A172 (cell line): ENCODE measurements at places on chromosomes 13 and 19.

GRCh38 chr13:25973085-25973484 is 78.7 kb downstream of the SHISA2 start:
- no peak for DNase-seq

GRCh38 chr19:18119717-18120105 is 22.1 kb downstream of the MAST3 start:
- DNase-seq: no peak

GRCh38 chr19:51565583-51565982 is 5.5 kb upstream of the ZNF175 start:
- no peak for DNase-seq

GRCh38 chr13:95547531-95548167 is 4.9 kb upstream of the CLDN10 start:
- no peak for DNase-seq

- no peak for DNase-seq
These were observed 9.0 kb downstream of the MICU2 start for GRCh38 chr13:21594715-21595545.

DNA sequence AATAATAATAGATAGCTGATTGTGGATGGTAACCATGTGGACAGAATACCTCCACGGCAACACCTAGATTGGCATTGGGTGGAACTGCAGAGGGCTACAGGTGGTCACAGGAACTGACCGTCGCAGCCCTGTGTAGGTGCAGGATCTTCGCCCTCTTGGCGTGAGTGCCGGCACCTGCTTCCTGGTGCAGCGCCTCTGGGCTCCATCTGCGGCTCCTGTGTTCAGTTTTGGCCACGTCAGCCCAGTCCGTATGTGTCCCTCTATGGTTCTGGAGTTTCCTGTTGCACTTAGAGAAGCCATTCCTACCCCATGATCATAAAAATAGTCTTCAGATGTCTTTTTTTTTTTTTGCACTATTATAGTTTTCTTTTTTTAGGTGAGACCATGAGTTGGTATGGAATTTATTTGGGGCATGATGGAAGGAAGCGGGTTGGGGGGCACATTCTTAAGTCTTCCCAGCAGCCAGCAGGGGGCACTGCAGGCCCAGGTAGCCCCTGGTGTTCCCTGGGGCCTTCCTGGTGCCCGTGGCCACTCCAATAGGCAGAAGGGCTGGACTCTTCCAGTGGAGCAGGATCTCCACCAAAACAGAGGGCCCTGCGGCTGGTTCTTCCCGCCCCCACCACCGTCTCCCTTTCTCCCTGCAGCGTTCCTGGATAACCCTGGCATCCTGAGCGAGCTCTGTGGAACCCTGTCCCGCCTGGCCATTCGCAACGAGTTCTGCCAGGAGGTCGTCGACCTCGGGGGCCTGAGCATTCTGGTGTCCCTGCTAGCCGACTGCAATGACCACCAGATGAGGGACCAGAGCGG is 10.1 kb upstream of the SLC25A42 start:
- DNase-seq: peak; percentile 23

GRCh38 chr13:94280349-94280748 is 199.1 kb downstream of the DCT start:
- no peak for DNase-seq

- DNase-seq: no peak
These were observed 74.8 kb upstream of the ZNF835 start for GRCh38 chr19:56746367-56746766.

DNA sequence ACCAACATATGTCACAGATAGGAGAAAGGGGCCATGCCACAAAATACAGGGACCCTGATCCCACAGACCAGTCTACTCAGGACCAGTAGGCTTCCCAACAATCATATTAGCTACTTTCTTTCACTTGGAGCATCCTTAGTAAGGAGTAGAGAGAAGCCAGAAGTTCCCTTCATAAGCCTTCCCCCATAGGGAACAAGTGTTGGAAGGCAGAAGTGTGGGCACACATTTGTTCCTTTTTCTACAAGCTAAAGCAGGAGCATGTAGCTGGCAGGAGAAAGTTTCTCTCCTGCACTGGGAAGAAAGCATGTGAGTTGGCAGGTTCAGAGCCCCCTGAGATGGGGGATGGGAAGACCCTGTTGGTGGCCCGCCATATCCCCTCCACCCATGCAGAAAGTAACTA is 165.4 kb downstream of the KCTD12 start:
- no peak for DNase-seq

DNA sequence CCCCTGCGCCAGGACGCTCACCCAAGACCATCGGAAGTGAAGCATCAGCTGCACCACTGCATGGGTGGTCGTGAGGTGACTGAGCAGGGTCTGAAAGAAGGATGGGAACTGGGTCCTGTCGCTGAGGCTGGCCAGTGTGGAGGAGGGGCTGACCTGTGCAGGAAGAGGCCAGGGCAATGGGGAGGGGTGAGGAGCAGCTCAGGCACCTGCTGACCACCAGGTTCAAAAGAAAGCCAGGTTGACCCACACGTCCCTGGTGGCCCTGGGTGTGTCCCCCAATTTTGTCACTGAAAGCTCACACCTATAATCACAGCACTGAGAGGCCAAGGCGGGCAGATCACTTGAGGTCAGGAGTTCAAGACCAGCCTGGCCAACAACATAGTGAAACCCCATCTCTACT is 13.7 kb upstream of the ZSCAN1 start:
- DNase-seq: no peak

DNA sequence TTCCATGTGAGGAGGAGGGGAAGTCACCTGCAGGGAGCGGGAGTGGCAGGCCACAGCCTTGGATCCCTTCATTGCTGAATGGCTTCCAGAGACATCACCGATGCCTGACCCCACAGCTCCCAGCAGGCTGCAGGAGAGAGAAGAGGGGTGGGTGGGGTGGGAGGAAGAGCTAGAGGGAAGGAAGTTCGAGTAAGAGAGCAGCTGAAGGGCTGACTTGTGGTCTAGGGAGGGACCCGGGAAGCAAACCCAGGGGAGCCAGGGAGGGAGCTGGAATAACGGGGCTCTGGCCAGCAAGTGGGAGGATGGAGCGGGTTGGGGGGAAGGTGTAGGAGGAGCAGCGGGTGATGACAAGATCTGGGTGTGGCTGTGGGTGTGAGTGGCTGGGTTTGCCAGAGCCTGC is 229.8 kb upstream of the MAB21L1 start:
- DNase-seq: no peak

- no peak for DNase-seq
These were observed 107.7 kb downstream of the COL4A1 start for GRCh38 chr13:110199046-110199831.

DNA sequence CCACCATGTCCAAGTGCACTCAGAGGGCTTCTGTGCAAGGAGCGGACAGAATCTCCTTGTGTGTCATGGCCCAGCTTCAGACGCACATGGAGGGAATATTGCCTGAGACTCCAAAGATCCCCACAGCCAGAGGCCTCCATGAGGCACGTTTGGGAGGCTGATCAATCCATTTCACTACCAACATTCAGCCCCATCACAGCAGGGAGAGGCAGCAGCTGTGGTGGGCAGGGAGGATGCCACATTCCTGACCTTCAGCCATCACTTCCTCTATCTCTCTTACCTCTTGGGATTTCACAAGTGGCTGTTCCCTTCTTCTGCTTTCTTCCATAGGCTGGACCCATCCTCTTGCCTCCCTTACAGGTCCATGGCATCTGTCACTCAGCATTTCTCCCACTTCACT is 82.4 kb upstream of the MBNL2 start:
- no peak for DNase-seq

- peak; percentile 93 for DNase-seq
These were observed 20.7 kb upstream of the TPT1 start for GRCh38 chr13:45361596-45362206.

DNA sequence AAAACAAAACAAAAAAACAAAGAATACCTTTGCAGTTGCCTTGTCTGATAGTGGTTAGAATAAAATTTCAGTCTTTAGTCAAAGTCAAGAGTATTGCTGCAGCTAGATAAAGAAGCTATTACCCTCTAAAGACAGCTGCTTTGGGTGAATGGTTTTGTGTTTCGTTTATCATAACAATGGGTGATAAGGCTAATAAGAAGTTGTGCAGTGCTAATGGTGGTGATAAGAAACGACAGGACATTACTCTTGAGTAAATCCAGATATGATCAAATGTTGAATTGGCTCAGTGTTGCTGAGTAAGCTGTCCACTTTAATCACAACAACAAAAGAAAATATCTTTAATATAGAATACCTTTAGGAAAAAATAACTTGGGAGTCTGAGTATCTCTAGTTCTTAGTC is 1825.3 kb downstream of the SLITRK5 start:
- DNase-seq: no peak

- no peak for DNase-seq
These were observed 949.7 kb upstream of the SLITRK1 start for GRCh38 chr13:84831666-84832657.

DNA sequence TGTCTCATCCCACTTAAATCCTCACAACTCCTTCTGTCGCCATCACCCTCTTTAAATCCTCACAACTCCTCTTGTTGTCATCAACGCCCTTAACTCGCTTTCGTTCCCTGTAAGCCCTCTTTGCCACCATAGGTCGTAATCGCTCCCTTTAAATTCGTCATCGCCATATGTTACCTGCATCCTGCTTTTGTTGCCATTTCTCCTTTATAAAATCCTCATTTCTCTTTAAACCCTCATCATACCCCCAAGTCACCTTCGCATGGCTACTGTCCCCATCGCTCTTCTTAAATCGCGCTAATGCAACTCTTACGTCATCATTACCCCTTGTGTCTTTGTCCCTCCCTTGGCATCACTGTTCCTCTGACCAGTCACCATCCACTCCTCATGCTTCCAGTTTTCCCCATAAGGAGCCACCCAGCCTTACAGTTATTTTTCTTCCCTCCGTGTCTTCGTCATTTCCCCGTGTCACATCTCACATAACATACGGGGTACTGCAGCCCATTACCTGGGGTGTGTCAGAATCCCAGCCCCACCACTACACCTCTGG is 539 bp downstream of the PLD3 start:
- DNase-seq: peak; percentile 60

DNA sequence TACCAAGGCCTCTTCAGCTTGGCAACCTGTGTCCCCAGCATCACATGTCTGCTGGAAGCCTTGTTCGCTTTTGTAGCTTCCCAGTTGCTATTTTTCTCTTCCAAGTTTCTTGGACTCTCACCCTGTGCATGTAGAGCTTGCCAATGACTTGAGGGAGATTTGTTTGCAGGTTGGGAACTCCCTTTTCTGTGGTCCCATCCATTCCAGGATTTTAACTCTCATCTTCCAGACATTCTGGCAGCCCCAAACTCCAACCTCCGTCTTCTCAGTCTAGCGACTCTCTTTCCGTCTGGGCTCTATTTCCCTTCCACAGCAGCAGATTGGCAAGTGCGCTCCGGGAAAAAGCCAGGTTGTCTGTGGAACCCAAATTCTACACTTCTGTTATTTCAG is 9.0 kb downstream of the PLAUR start:
- DNase-seq: no peak

DNA sequence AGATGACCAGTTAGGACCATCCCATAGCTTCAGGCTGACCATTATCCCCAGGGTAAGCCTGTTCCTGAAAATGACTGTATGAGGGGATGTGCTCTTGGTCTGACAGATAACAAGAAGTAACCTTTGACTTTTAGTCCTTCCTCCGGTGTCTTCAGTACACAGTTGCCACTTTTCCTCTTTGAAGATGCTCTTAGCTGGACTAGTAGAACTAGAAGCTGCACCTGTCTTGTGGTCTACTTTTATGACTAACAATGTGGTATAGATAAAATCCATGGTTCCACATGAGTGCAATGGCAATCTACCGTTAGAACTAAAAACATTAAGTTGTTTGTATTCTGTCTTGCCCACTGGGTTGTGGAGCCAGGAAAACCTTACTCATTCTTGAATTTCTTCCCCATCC is 5.9 kb upstream of the RUBCNL start:
- no peak for DNase-seq

- no peak for DNase-seq
These were observed 36.5 kb downstream of the GJA3 start for GRCh38 chr13:20124303-20124702.

DNA sequence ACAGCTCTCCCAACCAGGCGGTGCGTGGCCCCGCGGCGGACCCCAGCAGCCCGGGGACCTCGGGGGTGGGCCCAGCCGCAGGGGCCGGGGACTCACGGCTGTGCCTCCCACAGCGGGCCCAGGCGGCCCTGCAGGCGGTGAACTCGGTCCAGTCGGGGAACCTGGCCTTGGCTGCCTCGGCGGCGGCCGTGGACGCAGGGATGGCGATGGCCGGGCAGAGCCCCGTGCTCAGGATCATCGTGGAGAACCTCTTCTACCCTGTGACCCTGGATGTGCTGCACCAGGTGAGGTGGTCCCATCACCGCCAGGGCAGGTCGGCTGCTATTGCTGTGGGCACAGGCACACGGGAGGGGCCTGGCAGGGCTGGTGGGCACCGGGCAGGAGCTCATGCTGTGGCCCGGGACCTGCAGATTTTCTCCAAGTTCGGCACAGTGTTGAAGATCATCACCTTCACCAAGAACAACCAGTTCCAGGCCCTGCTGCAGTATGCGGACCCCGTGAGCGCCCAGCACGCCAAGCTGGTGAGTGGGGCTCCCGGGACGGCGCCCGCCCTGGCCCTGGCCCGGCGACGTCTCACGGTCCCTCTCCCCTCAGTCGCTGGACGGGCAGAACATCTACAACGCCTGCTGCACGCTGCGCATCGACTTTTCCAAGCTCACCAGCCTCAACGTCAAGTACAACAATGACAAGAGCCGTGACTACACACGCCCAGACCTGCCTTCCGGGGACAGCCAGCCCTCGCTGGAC is 7.3 kb downstream of the PTBP1 start:
- DNase-seq: no peak

DNA sequence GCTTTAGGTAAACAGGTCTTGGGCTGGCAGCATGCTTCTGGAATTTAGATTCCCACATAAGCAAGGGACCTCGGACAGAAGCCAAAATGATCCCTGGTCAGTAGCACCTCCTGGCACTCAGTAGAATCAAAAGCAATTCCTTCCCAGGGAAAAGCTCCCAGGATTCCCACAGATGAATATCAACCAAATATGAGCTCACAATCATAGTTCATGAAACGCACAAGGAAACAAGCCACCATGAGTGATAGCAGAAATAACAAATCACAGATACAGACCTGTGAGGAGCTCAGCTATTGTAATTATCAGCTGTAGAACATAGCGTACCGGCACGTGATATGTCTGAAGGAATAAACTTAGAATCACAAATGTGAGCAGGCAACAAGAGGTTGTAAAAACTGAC is 21.8 kb upstream of the PLAUR start:
- DNase-seq: no peak

- no peak for DNase-seq
These were observed 2.6 kb downstream of the GARRE1 start for GRCh38 chr19:34256835-34257558.
